Heart left ventricle (tissue), 16 donors: ENCODE measurements at places on chromosomes 2 and 18. TPM values are rescaled to one million over a fixed set of nuclear protein-coding genes. Genes with fewer than 3 reads are reported as not detected.
A peak's percentile ranks its signal among the peaks of the same experiment; 100 is the strongest.

DNA sequence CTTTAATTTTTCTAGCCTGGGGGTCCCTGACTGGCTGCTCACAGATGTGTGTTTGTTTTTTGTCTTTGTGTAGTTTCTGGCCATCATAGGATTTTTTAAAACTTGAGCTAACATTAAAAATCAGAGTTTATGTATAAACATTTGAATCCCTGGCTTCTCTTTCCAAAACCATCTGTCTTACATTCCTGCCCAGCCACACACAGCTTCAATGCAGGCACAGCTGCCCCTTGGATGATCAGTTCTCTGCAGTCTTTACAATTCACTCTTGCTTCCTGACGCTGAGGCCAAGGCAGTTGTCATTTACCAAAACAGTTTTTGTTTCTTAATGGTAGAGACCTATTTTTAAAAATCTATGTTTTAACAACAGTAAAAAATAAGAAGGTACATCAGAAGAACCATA, 169.2 kb upstream of the LRRTM1 start:
- no peaks in the 10 kb centered on the region for H3K27me3 ChIP-seq
- H3K4me3 ChIP-seq = no peak overlapping the region
- H3K36me3 ChIP-seq = no peaks in the 10 kb centered on the region
- peaks cover 3% of the 10 kb centered on the region for H3K4me1 ChIP-seq
- no peak for DNase-seq

DNA sequence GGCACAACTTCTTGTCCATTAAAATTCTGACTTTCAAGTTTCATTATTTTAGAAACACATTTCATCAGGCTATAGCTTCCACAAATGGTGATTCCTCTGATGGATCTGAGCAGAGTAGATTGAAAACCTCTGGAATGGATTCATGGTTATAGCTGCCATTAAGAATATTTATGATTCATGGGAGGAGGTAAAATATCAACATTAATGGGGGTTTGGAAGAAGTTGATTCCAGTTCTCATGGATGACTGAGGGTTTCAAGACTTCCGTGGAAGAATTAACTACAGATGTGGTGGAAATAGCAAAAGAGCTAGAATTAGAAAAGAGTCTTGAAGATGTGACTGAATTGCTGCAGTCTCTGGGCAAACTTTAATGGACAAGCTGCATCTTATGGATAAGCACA, 797.4 kb downstream of the SUCLG1 start:
- H3K36me3 ChIP-seq = no peaks in the 10 kb centered on the region
- DNase-seq = no peak
- H3K4me3 ChIP-seq = no peak overlapping the region
- H3K27ac ChIP-seq = no peak overlapping the region

DNA sequence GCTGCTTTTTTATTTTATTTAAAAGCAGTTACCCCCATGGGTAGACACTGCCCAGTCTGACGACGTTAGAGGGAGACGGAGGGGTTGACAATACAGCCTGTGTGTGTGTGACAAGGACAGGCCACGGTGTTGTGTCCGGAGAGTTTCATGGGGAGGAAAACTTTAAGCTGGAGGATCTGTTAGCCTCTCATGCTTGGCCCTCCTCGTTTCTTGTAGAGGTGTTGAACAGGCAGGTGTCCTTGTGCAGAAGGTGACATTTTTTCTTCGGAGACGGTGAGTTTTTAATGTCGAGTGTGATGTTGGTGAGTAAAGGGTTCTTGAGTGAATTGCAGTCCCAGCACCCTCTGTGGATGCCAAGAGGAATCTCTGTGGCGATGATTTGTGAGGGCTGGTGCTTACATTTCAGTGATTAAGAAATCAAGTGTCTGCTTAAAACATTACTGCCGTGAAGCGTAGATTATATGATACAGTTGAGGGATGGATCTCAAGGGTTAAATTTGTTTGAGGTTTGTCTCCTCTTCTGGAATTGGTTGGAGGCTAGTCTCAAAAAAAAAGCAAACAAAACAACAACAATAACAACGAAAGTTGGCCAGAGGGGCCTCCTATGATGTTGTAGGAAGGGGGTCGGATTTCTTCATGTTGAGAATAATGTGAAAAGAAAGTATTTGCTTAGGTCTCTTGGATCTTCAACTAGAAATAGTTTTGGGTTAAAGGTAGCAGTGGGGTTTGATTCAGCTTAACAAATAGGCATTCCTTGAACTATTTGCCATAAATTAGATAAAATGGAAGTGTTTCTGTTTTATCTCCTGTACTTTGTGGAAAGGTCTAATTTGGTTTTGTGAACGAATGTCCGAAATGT, 1.6 kb downstream of the NCOA1 start:
- no peaks in the 10 kb centered on the region for H3K27me3 ChIP-seq
- H3K27ac ChIP-seq = peak overlapping the region; percentile 96
- H3K4me3 ChIP-seq = peak overlapping the region; percentile 77
- no peaks in the 10 kb centered on the region for H3K36me3 ChIP-seq

GRCh38 chr2:143209570-143210445, 80.6 kb downstream of the ARHGAP15 start:
- DNase-seq = no peak
- H3K27me3 ChIP-seq = no peaks in the 10 kb centered on the region
- H3K4me3 ChIP-seq = no peak overlapping the region
- H3K4me1 ChIP-seq = no peaks in the 10 kb centered on the region
- H3K36me3 ChIP-seq = no peaks in the 10 kb centered on the region
- no peak overlapping the region for H3K27ac ChIP-seq

GRCh38 chr18:29002747-29003146, 825.8 kb upstream of the CDH2 start:
- H3K27me3 ChIP-seq = no peaks in the 10 kb centered on the region
- H3K4me3 ChIP-seq = no peak overlapping the region
- no peak for DNase-seq
- H3K4me1 ChIP-seq = no peaks in the 10 kb centered on the region
- no peak overlapping the region for H3K27ac ChIP-seq
- H3K36me3 ChIP-seq = no peaks in the 10 kb centered on the region

GRCh38 chr18:62809900-62810299, 94.6 kb downstream of the PHLPP1 start:
- no peak overlapping the region for H3K4me3 ChIP-seq
- H3K36me3 ChIP-seq = no peaks in the 10 kb centered on the region
- DNase-seq = no peak
- H3K27ac ChIP-seq = no peak overlapping the region
- no peaks in the 10 kb centered on the region for H3K27me3 ChIP-seq

The ATP8B1 gene
- 6.5 TPM for total RNA-seq

GRCh38 chr2:163601377-163601776, 134.4 kb downstream of the FIGN start:
- H3K4me3 ChIP-seq = no peak overlapping the region
- H3K27me3 ChIP-seq = no peaks in the 10 kb centered on the region
- H3K27ac ChIP-seq = no peak overlapping the region
- peaks cover 8% of the 10 kb centered on the region for H3K4me1 ChIP-seq
- no peaks in the 10 kb centered on the region for H3K36me3 ChIP-seq

The RHOB gene
- total RNA-seq = 228 TPM

The BCL11A gene
- 31.9 TPM for total RNA-seq

The HIBCH gene
- total RNA-seq = 23.2 TPM

GRCh38 chr2:134522496-134523455, 196.0 kb downstream of the TMEM163 start:
- no peak overlapping the region for H3K27ac ChIP-seq
- no peaks in the 10 kb centered on the region for H3K4me1 ChIP-seq
- no peak for DNase-seq
- H3K36me3 ChIP-seq = no peaks in the 10 kb centered on the region
- peaks cover 3% of the 10 kb centered on the region for H3K27me3 ChIP-seq

The ALPI gene
- total RNA-seq = not detected
